Midbrain (tissue), 1 donor: ENCODE measurements at places on chromosomes 16 and 17.

GRCh38 chr16:74623839-74624235, 16.9 kb upstream of the GLG1 start:
- no peak for DNase-seq

- no peak for DNase-seq
Observed at GRCh38 chr16:2473446-2473926, 1.4 kb upstream of the TBC1D24 start.

- DNase-seq: no peak
Observed at GRCh38 chr17:81802048-81802758, 1.7 kb upstream of the GCGR start.

GRCh38 chr17:66524877-66525276, 222.5 kb downstream of the PRKCA start:
- DNase-seq: no peak

DNA sequence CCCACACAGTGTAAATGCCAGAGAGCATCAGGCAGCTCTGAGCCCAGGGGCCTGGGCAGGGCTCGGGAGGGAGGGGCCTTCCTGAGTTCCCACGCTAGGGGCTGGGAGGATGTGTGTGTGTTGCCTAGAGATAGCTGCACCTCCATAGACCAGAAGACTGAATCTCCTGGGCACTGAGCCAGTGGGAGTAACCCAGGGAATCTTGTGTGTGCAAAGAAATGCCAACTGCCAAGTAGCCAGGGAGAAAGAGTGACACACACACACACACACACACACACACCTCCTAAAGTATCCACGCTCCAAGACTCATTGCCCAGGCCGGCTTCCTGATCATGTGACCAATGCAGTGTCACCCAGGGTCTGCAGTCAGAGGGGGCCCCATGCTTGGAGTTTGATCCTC, 166.2 kb upstream of the RPL38 start:
- DNase-seq: no peak

DNA sequence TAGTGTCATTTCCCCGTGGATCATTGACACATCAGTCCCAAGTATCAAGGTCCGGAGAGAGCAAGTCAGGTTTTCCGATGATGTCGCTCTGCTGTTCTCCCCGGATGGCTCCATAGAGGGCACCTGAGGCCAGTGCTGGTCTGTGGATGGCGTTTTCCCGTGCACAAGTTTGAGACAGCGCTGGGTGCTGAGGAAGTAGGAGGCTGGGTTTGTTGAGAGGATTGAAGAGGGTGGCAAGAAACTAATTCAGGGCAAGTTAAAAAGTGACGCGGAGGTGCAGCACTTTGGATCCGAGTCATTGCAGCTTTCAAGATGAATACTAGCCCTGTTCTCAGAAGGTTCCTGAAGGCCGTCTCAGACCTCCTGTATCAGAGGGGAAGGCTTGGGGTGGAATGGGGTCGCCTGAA, 7.7 kb downstream of the NUBP1 start:
- DNase-seq: no peak

DNA sequence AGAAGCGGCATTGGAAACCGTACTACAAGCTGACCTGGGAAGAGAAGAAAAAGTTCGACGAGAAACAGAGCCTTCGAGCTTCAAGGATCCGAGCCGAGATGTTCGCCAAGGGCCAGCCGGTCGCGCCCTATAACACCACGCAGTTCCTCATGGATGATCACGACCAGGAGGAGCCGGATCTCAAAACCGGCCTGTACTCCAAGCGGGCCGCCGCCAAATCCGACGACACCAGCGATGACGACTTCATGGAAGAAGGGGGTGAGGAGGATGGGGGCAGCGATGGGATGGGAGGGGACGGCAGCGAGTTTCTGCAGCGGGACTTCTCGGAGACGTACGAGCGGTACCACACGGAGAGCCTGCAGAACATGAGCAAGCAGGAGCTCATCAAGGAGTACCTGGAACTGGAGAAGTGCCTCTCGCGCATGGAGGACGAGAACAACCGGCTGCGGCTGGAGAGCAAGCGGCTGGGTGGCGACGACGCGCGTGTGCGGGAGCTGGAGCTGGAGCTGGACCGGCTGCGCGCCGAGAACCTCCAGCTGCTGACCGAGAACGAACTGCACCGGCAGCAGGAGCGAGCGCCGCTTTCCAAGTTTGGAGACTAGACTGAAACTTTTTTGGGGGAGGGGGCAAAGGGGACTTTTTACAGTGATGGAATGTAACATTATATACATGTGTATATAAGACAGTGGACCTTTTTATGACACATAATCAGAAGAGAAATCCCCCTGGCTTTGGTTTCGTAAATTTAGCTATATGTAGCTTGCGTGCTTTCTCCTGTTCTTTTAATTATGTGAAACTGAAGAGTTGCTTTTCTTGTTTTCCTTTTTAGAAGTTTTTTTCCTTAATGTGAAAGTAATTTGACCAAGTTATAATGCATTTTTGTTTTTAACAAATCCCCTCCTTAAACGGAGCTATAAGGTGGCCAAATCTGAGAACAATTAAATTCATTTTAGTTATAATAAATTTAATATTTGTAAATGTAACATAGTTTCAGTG, 1.7 kb downstream of the HEXIM1 start:
- peak; percentile 65 for DNase-seq

- no peak for DNase-seq
Observed at GRCh38 chr17:42783062-42783790, 2.8 kb downstream of the WNK4 start.

GRCh38 chr16:24537474-24538337, 1.7 kb upstream of the RBBP6 start:
- DNase-seq: no peak

DNA sequence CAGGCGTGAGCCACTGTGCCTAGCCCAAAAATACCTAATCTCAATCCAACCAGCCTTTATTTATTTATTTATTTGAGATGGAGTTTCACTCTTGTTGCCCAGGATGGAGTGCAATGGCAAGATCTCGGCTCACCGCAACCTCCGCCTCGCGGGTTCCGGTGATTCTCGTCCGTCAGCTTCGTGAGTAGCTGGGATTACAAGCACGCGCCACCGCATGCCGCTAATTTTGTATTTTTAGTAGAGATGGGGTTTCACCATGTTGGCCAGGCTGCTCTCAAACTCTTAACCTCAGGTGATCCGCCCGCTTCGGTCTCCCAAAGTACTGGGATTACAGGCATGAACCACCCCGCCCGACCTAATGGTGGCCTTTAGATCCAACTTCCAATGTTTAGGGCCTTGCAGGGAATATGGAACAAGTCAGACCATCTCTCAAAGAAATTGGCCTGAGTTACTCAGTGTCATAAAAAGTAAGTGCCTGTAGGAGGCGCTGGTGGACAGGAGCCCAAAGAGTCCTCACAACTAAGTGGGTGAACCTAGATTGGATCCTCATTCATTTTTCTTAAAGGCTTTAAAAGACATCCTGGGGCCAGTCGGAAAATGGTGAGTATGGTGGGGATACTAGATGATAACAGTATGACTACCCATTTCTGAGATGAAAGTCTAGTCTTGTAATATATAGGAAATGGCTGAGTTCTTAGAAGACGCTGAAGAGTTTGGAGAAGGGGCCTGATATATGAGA, 4.6 kb downstream of the ZSCAN10 start:
- DNase-seq: no peak

DNA sequence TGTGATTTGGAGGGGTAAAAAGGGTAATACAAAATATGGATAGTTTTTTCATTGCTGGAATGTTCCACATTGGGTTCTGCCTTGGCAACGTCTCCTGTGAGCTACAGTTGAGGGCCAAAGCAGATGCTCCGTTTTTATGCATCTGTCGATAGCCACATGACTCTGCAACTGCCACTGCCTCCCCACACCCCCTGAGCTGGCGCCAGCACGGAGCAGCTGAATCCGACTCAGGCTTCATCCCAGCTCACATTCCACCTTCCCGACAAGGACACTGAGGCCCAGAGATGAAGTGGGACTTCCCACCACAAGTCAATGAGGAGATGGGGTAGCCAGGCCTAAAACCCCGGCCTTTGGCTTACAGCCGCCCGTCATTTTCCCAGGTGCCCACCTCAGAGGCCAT, 334.1 kb downstream of the CDH13 start:
- DNase-seq: no peak

DNA sequence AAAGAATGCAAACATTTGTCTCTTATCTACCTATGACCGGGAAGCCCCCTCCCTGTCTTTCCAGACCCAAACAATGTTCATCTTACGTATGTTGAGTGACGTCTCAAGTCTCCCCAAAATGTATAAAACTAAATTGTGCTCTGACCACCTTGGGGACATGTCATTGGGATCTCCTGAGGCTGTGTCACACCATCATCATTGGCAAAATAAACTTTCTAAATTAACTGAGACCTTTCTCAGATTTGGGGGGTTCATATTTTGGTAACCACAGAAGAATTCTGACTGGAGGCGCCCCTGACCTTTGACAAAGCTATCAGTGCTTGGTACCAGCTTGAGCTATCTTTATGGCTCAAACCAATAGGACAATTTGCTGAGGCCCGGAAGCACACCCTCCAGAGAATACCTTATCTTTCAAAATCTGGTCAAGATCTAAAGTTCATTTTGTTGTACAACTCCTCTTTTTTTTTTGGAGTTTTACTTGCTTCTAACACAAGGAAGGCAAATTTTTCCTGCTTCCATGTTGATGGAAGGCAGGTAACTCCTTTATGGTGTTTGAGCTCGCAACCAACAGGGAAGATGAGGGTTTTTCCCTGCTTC, 2.5 kb upstream of the LDHD start:
- DNase-seq: no peak

GRCh38 chr17:31687505-31688126, 171.4 kb downstream of the COPRS start:
- no peak for DNase-seq

DNA sequence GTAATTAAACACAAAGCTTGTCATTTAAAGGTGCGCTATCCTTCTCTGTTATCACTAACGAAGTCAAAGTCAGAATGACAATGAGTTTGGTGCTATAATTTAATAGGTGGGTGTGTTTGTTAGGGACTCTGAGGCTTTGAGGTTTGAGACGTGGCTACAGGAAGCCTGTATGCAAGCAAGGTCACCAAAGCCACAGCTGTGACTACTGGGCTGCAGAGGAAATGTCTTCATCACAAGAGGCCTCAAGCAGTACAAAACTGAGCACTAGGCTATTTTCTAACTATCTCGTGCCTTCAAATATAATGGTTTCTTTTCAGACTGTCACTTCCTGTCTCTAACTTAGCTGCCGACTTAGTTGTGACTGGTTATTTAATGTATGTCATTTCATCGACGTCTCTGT, 141.2 kb downstream of the AATF start:
- no peak for DNase-seq

GRCh38 chr16:65281586-65281985, 159.7 kb upstream of the CDH11 start:
- DNase-seq: no peak

DNA sequence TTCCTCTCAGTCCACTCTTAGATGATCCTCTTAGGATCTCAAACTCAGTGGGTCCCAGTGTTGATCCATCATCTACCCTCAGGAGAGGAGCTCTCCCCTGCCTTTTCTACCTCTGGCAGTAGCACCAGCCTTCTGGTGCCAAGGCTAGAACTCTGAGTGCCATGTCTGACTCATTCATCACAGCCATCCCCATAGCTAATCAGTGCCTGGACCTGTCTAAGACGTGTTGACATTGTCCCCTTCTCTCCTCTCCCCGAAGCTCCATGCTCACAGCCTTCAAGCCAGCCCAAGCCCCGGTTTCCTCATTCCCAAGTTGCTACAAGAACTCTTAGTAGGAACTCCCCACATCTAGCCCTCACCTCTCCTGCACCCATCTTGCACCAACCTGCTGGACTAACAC, 73.5 kb upstream of the GRIN2A start:
- DNase-seq: no peak

- no peak for DNase-seq
Observed at GRCh38 chr16:4594433-4595410, 20.0 kb downstream of the UBALD1 start.

GRCh38 chr16:30439720-30440348, 5.8 kb downstream of the SEPHS2 start:
- DNase-seq: no peak

DNA sequence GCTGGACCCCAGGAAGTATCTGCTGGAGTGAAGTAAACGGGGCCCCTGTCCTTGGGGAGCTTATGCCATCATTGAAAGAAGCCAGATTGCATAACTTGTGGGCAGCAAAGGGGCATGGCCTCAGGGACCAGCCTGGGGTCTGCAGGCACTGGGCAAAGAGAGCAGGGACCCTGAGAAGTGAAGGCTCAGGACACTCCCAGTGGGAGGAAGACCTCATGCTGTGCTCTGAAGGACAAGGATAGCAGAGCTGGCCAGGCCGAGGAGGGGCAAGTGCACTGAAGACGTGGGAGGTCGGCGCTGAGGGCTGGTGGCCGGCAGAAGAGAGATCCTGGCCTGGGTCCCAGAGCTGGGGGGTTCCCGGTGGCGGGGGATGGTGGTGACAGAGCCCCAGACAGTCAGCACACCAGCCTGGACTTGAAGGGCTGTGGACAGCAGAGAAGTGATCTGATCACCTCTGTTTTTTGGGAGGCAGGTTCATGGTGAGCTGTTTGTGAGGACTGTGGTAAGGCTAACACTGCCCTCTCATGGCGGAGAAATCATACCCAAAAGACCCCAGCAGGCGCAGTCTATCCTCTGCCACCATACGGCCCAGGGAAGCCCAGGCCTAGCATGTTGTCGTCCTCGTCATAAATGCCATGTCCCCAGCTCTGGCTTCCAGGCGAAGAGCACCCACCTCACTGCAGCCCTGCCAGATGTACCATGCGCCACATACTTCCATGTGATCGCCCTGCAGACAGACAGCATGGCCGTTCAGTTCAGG, 7.1 kb upstream of the CNP start:
- DNase-seq: peak; percentile 18

DNA sequence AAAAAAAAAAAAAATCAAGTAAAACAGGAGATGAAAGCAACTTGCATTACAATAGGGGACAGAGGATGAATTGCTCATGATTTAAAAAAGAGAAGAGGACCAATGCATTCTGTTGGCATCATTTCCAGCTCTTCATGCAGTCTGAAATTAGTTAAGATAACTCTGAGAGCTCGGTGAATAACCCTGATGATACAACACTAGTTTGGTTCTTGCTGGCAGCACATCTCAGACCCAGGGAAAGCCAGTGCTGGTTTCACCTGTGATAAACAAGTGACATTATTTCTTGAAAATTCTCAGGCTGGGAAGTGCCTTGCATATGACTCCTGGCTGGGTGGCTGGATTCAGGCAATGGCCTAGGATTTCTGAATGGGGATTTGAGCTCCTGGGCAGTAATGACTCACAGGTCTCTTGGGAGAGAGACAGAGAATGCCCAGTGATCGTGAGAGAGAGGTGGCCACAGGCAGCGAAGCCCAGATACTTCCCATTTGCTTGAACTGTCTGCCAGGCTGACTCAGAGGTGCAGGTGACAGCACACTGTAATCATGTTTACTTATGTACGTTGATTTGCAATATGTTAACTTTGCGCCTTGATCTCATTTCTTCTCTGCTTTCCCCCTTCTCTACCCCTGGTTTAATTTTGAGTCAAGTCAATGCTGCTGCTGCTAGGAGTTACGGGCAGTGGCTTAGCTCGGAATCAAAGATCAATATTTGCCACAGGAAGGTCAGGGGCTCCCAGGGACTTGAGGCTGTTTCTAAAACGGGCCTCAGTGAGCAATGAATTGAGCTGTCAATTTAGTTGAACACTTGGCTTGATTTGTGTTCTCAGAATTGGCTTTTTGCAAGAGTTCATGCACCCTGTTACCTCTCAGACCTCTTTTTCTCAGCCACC, 27.1 kb downstream of the ARSG start:
- no peak for DNase-seq
